ENCODE measurements at places on chromosomes 7 and 10. TPM values are rescaled to one million over a fixed set of nuclear protein-coding genes. Genes with fewer than 3 reads are reported as not detected.

Gene AOC1
- total RNA-seq = 0.15 TPM

Gene PRPS1L1
- not detected for total RNA-seq

- DNase-seq = no peak
Observed at GRCh38 chr10:32964270-32964669, 6.2 kb upstream of the ITGB1 start.

- DNase-seq = no peak
Observed at GRCh38 chr10:55400075-55400849, 599.2 kb upstream of the PCDH15 start.

Gene ODAD2
- total RNA-seq = not detected

DNA sequence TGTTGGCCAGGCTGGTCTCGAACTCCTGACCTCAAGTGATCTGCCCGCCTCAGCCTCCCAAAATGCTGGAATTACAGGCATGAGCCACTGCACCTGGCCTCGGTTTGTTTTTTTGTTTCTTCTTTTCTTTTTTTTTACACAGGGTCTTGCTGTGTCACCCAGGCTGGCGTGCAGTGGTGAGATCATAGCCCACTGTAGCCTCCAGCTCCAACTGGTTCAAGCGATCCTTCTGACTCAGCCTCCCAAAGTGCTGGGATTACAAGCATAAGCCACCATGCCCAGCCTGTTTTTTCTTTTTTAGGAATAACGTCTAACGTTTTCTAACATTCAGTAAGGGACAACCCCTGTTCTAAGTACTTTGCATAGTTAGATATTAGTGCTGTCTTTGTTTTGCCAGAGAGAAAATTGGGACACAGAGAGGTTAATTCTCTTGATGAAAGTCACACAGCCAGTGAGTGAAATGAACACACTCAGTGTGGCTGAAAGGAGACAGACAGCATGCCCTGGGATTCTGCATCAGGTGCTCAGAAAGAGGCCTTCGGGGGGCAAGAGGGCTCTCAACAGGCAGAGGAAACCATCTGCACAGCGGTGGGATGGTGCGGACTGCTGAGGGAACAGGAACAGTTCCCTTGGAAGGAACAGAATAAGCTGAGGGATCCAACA is 4.3 kb downstream of the LIMK1 start:
- no peak for DNase-seq

Data from Panc1 (cell line).